Mesothelial cell of epicardium (in vitro differentiated cells): ENCODE measurements at places on chromosomes 7 and 10. TPM values are rescaled to one million over a fixed set of nuclear protein-coding genes. Genes with fewer than 3 reads are reported as not detected.

FAM180A gene
- total RNA-seq = not detected in 3 replicates

RELN gene
- 7.3 to 9.7 TPM (median 8.6 TPM) in 3 replicates for total RNA-seq

- DNase-seq = no peak
These were observed 78.9 kb upstream of the NXPH1 start for GRCh38 chr7:8354503-8354902.

DNA sequence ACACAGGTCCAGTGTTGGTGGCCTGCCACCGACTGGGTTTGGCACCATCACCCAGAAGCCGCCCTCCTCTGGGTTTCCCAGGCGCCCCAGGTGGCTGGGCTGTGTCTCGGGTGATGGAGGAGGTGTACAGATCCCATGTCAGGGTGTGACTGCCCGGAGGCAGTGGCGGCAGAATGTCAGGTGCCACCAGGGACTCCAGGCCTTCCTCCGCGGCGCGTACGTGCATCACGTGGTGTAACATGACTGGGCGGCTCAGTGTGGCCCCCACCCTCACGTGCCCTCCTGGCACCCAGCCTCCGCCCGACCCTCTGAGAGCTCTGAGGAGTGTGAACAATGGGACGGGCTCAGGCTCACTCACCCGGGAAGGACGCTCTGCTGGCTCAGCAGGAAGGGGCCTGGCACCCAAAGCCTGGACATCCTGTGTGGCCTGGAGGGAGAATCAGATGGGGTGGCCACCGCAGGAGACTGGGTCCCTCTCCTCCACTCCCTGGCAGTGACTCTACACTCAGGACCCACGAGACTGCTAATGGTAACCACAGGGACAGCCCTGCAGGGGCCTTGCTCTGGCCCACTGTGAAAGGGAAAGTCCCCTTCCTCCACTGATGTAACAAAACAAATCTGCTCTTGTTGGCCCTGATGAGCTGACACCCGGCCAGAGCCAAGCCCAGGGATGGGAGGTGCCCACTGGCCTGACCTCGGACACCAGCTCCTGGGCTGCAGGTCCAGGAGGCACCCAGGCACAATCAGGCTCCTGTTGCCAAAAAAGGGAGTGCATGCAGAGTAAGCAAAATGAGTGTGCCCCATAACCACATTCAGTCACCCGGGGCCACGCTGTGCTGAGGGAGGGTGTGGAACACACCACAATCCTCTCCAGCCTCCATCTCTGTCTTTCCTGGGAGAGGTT is 164.8 kb downstream of the PRKAG2 start:
- DNase-seq = no peak
